ENCODE measurements at places on chromosomes 5 and 9. TPM values are rescaled to one million over a fixed set of nuclear protein-coding genes. Genes with fewer than 3 reads are reported as not detected.

PCDHGA5 gene
- total RNA-seq, result 0.23 TPM

DNA sequence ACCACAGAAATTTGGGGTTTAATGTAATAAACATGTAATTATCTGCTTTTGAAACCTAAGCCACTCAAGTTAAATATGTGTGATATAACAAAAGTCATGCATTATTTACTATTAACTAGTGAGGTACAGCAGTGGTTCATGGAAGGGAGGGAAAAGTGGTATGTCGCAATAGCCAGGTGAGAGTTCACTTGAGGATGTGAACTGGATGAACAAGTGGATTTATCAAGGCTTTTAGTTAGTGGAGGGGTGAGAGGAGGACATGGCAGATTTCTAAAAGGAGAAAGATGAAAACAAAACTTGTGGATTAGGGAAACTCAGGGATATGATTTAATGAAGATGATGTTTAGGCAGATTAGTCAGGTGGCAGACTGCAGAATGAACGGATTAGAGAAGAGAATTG, 141.3 kb upstream of the NFIB start:
- no peak for DNase-seq

GRCh38 chr9:13731637-13732036, 452.1 kb upstream of the MPDZ start:
- DNase-seq, result no peak

DNA sequence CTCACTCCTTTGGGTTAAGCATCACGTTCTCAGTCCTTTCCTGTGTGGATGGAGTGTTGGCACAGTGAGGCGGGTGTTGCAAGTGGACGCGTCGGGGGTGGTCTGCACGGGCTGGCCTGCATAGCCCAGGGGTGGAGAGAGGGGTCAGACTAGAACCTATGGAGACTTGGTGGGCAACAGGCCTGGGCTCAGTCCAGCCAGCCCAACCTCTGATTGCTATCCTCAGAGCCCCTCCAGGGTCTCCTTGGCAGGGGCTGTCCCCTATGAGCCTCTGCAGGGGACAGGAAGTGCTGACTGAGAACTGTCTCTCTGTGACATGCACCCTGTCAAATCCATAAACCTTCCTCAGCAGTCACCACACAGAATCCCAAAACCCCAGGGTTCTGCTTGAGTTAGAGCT, 2.3 kb downstream of the DCANP1 start:
- DNase-seq, result no peak

- DNase-seq, result no peak
Measured at GRCh38 chr5:158320178-158320674, 461.3 kb upstream of the CLINT1 start.

GRCh38 chr5:17219006-17219422, 1.6 kb downstream of the BASP1 start:
- peak; percentile 56 for DNase-seq

Measured in Daoy (cell line).